ENCODE measurements at places on chromosomes 6 and 20. TPM values are rescaled to one million over a fixed set of nuclear protein-coding genes. Genes with fewer than 3 reads are reported as not detected.
A peak's percentile ranks its signal among the peaks of the same experiment; 100 is the strongest.

GRCh38 chr20:33769043-33769442 is 37.2 kb downstream of the ZNF341 start:
- DNase-seq: no peak

GRCh38 chr6:157198425-157199279 is 124.7 kb downstream of the TMEM242 start:
- no peak for DNase-seq

GRCh38 chr6:34865107-34865506 is 22.7 kb downstream of the TAF11 start:
- no peak for DNase-seq

DNA sequence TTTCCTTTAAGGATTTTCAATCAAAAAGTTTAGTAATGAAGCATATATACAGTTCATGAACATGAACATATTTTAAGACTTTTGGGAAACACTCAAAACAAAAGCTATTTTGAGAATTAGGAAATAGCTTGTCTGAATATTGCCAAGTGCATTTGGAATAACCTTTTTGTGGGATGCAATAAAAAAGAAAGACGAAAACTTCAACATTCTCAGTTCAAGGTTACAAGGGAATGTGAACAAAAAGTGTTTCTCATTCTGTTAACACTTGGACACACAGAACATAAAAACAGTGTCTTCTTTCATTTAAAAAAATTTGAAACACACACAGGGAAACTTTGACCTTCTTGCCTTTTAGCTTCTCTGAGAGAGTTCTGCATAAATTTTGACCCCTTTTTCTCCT is 72.7 kb upstream of the TCF21 start:
- DNase-seq: no peak

The IMPG1 gene
- not detected for total RNA-seq

The SYTL3 gene
- total RNA-seq: 2.5 TPM

The FOXP4 gene
- total RNA-seq: 39.2 TPM

DNA sequence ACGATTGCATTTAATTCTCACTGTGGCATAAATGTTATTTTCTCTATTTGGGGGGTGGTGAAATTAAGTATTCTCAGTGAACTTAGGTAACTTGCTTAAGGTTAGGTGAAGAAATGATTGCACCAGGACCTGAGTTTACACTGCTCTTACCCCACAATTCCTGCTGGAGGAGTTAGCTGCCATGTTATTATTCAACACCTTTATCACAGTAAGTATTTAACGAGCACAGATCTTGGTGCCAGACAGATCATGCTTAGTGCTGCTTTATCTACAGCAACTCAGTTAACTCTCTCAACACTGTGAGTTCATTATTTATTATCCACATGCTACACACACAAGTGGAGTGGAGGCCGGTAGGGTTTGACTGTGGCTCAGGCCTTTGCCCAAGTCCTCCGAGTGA is 249.7 kb downstream of the TMEM242 start:
- DNase-seq: no peak

DNA sequence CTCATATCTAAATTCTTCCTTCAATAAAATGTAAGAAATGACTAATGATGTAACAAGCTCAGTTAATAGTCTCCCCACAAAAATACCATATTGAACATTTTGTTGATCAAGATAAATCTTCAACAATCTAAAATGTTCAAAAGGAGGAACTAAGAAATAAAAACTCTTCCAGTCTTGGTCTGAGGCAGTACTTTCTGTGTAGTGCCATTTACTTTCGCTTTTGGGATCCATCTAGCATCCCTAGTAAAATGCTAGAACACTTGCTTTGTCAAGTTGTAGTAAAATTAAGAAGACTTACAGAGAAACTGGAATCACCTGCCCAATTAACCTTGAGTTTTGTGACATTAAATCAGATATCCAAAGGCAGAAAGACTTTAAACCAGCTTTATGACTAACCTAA is 246.4 kb downstream of the KHDRBS2 start:
- DNase-seq: no peak

DNA sequence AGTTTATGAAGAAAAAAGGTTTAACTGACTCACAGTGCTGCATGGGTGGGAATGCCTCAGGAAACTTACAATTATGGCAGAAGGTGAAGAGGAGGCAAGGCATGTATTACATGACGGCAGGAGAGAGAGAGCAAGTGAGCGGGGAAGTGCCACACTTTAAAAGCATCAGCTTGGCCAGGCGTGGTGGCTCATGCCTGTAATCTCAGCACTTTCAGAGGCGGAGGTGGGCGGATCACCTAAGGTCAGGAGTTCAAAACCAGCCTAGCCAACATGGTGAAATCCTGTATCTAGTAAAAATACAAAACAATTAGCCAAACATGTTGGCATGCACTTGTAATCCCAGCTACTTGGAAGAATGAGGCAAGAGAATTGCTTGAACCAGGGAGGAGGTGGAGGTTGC is 213.3 kb upstream of the THEMIS start:
- DNase-seq: no peak

GRCh38 chr20:44113618-44114376 is 73.2 kb downstream of the JPH2 start:
- DNase-seq: no peak

DNA sequence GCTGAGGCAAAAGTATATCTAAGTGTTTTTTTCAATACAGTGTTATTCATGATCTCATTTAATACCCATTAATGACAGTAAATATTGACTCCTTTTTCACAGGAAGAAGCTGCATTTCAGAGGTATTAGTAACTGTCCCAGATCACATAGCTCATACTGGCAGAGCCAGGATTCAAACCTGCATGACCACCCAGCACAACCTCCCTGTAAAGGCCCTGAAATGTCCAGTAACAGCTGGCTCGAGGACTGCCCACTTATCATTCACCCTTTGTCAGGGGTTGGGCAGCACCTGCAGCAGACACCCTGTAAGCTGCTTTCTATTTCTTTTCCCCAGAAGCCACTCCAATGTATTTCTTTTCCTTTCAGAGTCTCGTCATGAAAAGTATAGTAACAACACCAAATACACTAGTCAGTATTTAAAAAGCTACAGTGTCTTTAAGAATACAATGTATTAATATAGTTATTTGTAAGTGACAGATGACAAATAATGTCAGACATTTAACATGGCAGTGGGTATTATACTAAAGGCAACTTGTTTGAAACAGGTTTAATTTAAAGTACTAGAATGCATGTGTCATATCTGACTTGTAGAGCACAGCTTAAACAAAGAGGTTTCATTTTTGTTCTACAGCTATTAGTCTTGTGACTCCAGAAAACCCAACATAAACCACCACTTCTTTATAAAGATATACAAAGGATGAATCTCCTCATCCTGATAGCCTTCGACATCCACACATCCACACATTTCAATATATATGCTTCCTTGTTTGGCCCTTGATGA is 841.6 kb upstream of the GJE1 start:
- DNase-seq: no peak

The TFAP2D gene
- total RNA-seq: not detected

GRCh38 chr6:48213076-48213788 is 102.2 kb upstream of the PTCHD4 start:
- no peak for DNase-seq

- DNase-seq: no peak
Observed at GRCh38 chr6:74409447-74409846, 713.4 kb downstream of the CD109 start.

- DNase-seq: no peak
Observed at GRCh38 chr6:53070806-53071205, 5.6 kb downstream of the FBXO9 start.

DNA sequence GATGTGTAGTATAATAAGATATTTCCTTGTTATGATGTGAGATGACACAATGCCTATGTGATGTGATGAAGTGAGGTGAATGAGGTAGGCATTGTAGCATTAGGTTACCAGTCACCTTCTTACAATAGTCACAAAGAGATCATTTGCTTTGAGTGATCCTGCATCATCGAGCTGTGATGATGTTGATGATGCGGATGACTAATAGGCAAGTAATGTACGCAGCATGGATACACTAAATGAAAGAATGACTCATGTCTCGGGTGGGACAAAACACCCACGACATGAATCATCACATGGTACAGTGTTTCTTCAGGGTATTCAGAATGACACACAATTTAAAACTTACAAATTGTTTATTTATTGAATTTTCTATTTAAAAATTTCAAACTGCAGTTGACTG is 806.3 kb upstream of the GJE1 start:
- DNase-seq: no peak

DNA sequence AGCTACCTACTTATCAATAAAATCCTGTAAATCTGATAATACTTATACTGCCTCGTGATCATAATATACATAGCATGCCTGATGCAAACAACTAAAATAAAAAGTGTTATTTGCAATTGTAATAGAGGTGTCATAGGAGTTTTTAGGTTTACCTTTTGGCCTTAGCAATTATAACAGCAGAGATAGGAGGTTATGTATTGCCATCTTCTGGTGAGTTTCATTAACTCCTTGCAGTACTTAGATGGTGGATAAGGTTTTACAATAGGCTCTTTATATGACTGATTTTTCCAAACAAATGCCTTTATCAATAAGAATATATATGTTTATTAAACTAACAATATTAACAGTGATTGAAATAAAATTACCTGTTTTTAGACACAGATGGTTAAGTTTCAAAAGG is 27.8 kb upstream of the MYCT1 start:
- no peak for DNase-seq

DNA sequence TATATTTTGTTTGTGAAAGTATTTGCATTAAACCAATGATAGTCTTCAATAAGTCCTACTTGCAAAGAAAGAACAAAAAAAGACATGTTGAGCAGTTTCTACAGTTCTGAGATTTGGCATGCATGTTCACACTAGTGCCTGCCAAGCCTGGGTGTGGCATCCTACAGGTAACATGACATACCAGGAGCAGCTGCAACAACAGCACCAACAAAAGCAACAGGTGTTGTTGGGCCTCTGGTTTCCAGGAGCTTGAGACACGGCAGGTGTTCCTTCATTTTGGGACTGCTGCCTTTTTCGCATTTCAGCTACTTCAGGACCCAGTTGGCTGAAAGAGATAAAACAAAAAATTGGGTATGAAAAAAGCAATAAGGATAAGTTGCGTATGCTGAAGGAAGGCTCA is 41.2 kb upstream of the MTRF1L start:
- no peak for DNase-seq

GRCh38 chr20:33732166-33732970 is 572 bp downstream of the ZNF341 start:
- no peak for DNase-seq

DNA sequence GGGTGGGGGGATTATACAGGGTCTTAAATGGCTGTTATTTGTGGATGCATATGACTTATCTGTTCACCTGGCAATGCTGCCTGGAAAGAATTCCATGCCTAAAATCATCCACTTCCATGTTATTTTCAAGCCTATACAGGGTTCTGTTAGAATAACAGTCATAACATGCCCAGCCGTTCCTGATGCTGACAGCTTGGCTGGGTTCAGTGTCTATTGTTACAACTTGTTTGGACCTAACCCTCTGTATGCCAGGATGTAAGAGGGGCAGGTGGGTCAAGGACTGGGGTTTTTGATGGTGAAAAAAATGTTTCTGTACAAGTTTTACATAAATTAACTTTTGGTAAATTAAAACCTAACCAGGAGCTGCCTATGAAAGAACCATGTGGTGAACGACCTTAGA is 79.8 kb downstream of the GINS1 start:
- no peak for DNase-seq

- DNase-seq: no peak
Observed at GRCh38 chr20:34397096-34397495, 34.0 kb downstream of the ITCH start.

The SPATA2 gene
- total RNA-seq: 8.2 TPM

- DNase-seq: no peak
Observed at GRCh38 chr6:134427721-134428120, 109.8 kb upstream of the SGK1 start.

DNA sequence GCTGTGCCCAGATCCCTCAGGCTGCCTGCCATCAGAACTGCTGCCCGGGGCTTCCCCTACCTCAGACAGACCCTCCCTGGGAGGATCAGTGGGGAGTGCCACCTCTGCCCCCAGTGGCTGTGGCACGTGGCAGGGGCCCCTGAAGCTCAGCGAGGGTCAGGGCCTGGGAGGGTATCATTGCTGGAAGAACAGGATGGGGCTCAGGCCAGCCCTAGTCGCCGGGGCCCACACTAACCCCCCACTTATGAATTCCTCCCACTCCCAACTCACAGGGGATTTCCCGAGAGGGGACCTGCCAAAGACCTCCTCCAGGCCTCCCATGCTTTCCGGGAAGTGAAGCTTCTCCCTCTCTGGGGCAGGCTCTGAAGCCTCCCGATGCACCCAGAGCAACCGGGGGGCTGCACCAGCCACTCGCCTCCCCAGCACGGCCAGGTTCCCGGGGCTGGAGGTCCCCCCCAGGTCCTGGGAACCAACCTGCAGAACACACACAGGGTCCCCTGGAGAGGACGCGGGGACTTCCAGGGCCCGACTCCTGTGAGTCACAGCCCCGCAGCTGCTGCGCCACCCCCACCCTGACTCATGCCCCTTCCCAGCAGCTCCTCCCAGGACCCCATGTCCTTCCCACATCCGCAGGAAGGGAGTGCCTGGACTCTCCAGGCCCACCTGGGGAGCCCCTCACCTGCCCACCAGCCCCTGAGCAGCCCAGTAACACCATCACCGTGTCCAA is 2.5 kb downstream of the TNFRSF6B start:
- DNase-seq: peak; percentile 77

The METTL24 gene
- total RNA-seq: 2.7 TPM

The CALHM4 gene
- not detected for total RNA-seq

The C4B gene
- total RNA-seq: 392 TPM

The GRM1 gene
- 0.45 TPM for total RNA-seq

The PROKR2 gene
- total RNA-seq: not detected

DNA sequence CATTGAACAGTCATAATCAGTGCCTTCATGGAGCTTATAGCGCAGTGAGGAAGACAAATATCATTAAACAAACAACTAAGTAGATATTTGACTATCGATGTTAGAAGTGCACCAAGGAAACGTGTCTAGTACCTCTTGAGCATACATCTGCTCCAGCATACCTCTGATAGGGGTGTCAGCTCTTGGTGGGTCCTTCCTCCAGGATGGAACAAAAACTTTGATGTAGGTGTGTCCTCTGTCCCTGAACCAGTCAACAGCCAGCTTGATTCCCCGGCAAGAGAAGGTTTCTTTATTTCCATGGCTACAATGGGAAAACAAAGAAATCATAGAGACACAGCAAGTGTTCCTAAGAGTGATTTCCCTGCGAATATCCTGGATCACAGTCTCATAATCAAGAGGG is 23.1 kb downstream of the ZC3H12D start:
- DNase-seq: no peak
